Non-pigmented ciliary epithelial cell (primary cell): ENCODE measurements at places on chromosomes 6 and 20.

DNA sequence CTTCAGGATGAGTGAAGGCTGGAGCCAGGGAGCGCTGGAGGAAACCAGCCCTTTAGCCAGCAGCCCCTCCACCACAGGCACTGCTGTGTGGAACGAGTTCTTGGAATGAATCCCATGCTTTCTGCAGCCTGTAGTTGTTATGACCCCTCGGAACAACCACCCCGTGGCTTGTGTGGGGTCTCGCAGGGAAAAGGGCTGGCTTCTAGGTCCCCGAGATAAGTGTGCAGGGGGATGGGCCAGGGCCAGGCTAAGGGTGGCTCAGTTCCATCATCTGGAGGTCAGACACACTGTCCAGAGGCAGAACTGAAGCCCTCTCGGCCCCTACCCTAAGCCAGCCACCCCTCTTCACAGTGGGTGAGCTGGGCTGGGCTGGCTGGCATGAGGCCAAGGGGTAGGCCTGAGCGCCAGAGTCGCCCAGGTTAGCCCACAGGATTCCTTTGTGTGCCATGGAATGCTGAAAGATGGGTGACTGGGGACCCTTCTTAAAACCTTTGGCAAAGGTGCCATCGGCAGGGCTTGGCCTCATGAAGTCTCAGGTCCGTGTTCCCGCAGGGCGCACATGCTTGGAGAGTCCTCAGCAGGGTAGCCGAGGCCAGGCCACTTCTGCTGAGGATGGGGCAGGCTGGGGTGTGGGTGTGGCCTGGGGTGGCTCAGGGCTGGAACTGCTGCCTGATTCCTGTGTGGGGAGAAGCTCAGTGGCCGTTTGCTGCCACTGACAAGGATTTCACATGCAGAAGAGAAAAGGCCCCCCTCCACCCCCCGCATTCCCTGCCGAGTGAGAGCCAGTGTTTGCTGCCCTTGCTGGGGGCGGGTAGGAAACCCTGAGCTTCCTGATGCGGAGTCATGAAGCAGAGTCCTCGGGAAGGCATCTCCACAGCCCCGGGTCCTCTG, 24.6 kb downstream of the SPATA2 start:
- no peak for DNase-seq

DNA sequence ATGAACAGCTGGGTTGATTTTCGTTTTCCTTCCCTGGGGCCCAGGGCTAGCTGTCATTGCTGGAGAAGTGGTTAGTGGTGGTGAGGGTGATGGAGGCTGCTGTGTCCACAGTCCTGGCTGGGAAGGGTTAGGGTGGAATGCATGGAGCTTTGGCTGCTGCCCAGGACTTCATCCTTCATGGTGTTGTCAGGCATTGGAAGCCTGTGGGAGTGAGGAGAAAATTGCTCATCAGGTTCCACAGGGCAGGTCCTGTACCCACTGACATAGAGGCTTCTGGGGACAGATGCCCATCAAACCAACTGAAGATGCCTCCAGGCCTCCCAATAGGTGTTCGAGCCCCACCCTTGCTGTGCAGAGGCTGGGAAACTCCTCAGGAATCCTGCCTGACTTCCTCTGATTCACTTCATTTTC, 262.4 kb upstream of the SUPT3H start:
- no peak for DNase-seq

DNA sequence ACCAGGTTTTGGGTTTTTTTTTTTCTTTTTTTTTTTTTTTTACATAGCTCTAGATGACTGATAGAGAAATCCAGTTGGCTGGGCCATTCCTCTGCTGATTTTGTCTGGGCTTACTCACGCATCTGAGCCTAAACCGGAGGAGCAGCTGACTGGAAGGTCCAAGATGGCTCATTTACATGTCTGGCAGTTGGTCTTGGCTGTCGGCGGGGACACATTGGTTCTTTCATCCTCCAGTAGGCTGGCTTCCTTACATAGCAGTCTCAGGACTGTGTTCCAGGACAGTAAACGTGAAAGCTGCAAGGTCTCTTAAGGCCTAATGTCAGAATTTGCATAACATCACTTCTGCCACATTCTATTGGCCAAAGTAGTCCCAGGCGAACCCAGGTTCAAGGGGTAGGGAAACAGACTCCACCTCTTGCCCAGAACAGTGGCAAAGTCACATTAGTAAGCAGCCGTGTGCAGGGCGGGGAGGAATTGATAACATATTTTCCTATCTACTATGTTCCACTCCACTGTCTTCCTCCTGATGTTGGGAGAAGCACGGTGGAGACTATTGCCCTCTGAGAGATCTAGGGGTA, 87.0 kb downstream of the CDH22 start:
- DNase-seq: no peak

DNA sequence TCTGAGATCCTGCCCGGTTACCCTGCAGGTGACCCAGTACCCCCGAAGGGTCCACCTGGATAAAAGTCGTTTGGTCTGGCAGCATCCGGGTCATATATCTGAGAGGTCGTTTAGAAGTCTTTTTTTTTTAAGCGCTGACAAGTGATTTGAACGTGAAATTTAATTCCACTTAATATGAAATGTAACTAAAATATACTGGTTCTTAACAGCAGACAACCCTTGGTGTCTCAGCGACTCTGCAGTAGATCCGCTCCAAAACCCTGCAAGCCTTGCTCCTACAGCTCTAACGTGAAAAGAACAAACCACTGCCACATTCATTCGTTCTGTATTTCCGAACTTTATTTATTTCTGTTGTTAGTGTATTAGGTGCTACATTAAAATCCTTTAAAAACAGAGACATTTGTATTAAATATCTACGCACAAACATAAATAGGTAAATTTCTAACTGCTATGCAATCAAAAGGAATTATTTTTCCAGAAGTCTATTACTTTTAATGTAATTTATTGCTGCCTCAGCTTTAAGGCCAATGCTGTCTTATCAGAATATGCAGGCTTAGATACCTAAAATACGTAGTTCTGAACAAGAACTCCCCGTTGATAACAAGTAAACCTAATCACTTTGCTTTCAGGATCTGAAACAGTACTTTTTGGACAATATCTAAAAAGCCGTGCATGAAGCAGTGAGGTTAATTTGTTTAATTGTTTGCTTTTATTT, 33.5 kb upstream of the TCF21 start:
- DNase-seq: no peak

GRCh38 chr6:93801101-93801847, 381.9 kb upstream of the EPHA7 start:
- DNase-seq: no peak

DNA sequence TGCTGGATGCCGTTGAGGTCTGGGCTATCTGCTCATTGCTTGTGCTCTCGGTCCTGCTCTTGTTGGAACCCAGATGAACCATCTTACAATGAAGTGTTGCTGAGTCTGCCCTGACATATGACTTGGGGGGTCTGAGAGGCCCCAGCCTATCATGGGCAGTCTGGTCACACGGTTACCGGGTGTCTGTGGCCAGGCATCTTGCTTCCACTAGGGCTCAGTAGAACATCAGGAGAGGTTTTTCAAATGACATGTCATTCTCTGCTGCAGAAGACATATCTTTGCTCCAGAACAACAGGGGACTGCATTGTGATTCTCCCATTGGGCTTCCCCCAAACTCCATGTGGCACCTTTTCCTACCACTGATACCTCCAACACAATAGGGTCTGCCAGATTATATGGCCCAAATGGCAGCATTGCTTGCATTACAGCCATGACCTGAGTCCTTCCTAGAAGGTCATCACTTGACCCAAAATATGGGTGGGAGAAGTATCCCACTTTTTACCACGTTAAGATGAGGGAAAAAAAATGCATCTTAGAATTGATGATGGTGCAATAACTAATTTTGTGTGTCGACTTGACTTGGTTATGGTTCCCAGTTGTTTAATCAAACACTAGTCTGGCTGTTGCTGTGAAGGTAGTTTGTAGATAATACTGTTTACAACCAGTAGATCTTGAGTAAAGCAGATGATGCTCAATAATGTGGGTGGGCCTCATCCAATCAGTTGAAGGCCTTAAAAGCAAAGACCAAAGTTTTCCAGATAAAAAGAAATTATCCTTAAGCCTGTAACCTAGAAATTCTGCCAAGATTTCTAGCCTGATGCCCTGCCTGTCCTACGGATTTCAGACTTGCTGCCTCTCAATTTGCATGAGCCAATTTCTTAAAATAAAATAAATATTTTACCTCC, 241.0 kb downstream of the QKI start:
- DNase-seq: no peak

DNA sequence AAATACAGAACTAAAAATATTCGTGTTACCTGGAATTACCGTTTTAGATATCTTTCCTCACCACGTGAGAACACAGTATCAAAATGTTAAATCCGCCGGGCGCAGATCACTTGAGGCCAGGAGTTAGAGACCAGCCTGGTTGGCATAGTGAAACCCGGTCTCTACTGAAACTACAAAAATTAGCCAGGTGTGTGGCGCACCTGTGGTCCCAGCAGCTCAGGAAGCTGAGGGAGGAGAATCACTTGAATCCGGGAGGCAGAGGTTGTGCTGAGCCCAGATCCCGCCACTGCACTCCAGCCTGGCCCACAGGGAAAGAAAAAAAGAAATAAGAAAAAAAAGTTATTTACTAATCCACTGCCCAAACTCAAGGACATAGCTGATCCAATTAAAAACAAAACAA, 4.8 kb upstream of the DDX43 start:
- DNase-seq: no peak

DNA sequence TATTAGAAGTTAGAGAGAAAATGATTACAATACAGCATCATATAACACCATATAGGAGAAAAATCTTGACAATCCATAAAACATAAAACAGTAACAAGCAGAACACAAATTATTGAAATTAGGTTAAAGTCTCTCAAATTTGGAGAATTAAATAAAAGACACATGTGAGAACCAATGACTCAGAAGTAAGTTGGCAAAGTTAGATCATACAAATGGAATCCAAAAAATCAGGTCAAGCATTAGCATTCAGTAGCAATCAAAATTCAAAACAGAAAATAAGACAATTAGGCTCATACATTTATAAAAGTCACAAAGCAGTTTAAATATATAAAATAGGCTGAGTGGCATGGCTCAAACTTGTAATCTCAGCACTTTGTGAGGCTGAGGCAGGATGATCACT, 775.6 kb downstream of the PHF3 start:
- no peak for DNase-seq

DNA sequence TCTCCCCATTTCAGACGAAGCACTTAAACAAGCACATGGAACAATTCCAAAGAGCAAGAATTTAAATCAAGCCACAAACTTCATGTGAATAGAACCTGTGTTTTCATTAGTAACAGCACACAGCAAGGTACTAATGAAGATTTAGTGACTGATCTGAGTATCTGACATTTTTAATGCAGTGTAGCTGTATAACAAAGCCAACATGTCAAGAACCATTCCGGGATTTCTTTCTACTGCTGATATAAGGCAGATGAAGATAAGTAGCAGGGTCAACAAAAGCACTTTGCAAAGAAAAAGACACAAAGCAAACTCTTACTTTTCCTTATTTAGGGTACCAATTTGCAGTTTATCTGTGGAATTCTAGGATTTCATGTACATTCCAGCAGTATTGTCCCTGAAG, 11.3 kb downstream of the SLC17A5 start:
- DNase-seq: no peak

DNA sequence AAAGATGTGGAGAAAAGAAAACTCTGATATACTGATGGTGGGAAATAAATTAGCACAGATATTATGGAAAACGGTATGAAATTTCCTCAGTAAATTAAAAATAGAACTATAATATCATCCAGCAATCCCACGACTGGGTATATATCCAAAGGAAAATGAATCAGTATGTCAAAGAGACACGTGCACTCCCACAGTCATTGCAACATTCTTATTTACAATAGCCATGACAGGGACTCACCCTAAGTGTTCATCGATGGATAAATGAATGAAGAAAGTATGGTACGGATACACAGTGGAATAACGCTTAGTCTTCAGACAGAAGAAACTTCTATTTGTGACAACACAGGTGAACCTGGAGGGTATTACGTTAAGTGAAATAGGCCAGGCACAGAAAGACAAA, 5.7 kb upstream of the ADTRP start:
- DNase-seq: no peak

GRCh38 chr6:95288251-95288650, 289.1 kb upstream of the MANEA start:
- no peak for DNase-seq

GRCh38 chr6:37580176-37580955, 80.7 kb upstream of the CCDC167 start:
- DNase-seq: no peak

DNA sequence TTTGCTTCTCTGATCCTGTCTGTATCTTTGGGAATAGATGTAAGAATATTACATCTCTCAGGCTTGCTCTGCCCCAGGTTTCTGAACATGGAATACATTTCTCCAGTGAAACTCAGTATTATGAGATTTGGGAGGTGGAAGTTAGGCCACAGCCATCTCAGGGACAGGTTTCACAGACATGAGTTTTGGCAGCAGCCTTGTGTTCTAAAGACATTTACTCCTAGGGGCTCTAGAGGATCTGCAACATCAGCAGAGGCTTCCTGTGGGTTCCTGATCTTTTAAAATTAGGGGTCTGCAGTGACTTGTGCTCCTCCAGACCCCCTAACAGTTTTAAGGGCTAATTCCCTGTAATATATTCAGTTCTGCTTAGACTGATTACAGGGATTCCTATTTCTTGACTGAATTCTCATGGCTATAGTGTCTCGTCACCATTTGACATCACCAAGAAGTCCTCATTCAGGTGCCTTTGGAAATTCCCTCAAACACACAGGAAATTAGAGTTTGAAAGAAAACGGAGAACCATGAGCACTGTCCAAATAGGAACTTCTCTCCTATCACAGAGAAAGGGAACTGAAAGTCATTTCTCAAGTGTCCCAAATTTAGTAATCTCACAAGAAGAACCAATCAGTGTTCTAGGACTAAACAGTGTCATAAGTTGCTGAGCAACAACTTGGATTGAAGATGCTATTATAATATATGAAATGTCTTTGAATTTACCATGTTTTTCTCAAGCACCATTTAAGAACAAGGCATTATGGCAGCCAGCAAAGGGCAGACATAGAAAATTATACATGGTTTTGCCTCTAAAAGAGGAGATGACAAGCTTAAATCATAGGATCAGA, 2.5 kb upstream of the HLA-DRA start:
- no peak for DNase-seq

DNA sequence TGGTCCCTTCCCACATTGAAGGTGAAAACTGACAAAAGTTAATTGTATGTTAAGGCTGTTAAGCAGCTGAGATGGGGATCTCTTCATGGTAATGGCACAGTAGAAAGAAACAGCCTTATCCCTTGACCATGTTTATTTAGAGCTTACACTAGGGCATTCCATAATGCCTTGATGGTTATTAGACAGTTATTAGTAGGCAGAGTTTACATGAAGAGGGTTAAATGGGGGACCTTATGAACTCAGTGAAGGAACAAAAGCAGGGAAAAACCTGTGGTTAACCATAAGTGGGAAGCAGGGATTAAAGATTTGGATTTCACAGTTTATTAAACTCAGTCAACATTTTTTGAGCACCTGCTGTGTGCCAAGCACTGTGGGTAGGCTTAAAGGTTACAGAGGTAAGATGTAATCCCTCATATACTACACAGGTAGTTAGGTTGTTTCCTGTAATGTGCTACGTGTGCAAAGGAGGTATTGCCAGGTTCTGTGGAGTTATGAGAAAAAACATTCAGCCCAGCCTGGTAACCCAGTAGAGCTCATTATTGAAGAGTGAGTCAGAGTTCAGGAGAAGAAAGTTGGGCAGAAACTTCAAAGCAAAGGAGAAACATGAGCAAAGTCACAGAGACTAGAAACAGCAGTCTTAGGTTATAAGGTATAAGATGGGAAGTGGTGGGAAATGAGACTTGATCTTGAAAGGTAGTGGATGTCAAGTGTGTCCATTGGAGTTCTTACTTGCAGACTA, 32.3 kb upstream of the GNRH2 start:
- DNase-seq: peak; percentile 22

- no peak for DNase-seq
Observed at GRCh38 chr6:90397929-90398674, 101.5 kb upstream of the BACH2 start.
